ENCODE measurements at places on chromosomes 1 and 21. TPM values are rescaled to one million over a fixed set of nuclear protein-coding genes. Genes with fewer than 3 reads are reported as not detected.

DNA sequence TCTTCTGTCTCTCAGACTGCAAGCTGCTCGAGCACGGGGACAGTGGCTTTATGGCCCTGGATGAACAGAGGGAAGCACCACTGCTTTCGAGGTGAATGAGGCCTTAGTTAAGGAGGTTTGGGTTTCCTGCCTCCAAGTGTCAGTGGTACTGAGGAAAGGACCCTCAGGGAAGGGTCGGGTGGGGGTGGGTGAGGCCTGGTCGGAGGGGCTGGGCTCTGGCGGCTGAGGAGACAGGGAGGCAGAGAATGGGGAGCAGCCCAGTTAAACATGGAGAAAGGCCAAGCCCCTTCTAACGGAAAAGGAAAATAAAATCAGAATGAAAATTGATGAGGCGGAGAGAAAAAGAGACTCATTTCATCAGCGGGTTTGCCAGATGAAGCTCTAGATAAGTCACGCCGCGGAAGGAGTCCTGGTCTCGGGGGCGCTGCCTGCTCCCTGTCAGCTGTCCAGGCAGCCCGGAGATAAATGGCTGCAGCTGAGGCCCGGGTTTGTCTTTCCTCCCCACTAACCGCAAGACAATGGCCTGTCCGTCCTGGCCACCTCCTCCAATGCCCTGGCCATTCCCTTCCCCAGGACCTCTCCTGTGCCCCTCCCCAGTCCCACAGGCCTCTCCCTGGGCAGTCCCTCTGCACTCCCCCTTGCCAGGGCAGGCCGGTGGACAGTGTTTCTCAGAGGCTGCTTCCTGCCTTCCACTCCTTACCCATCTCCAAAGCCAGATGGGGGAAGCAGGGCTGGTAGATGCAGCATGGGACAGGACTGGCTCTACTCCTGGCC is 55.2 kb downstream of the LRRN2 start:
- DNase-seq: no peak

The ANKRD45 gene
- not detected for polyA plus RNA-seq

DNA sequence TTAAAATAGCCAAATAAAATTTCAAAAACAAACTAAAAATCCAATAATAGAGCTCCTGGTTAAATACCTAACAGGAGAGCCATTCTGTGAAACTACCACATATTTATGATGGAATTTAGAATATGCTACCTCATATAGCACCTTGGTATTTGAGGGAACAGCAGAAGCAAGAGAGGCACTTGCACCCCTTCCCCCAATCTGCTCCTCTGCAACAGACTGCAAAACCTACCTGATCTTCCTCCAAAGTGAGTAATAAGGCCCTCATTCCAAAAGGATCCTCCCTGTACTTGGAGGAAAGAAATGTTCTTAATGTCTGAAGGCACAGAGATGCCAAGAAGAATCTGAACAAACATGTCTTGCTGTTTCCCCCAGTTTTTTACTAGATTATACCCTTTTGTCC is 28.1 kb upstream of the RNPC3 start:
- DNase-seq: no peak

DNA sequence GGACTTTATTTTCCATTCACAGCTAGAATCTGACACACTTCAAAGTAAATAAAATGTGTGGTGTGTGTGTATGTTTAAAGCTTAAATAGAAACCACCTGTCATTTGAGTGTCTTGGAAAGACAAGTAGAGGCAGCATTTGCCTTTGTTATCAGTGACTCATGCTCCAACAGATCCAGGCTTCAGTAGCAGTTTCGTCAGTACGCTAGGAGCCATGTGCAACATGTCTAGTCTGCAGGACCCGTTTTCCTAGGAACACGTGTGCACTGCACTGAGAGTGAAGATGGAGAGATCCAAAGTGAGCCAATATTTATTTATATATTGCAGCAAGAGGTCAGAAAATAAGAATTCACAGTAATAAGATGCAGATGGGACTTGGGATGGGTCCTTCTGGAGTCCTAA is 41.8 kb downstream of the SGIP1 start:
- DNase-seq: no peak

DNA sequence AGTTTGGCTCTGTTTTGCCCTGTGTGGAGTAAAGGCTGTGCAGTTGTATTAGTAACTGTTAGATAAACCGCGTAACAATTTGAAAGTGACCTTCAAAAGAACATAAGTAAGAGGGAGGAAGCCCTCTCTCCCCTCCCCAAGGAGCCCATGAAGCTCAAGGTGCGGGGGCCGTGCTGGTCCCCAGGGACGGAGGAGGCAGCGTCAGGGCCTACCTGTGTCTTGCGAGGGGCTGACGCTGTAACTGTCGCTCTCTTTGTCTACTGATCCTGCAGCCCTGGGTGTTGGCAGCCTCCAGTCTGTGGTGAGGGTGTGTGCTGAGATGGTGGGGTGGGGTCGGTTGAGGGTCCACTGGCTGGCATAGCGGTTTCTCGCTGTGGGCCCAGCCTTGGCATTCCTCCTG is 176.6 kb downstream of the PCP4 start:
- DNase-seq: no peak

DNA sequence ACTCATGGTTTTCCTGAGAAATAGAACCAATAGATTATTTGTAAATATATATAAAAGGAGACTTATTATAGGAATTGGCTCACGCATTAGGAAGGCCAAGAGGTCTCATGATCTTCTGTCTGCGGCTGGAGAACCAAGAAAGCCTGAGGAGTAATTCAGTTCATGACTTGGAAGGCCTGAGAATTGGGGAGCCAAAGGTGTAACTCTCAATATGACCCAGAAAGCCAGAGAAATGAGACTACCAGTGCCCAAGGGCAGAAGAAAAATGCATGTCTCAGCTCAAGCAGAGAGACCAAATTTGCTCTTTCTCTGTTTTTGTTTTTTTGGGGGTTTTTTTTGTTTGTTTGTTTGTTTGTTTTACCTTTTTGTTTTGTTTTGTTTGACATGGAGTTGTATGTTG is 19.5 kb downstream of the SLAMF7 start:
- no peak for DNase-seq

All from immature natural killer cell (primary cell).